ENCODE measurements at places on chromosomes 7 and 10. TPM values are rescaled to one million over a fixed set of nuclear protein-coding genes. Genes with fewer than 3 reads are reported as not detected.

Gene RBP4
- total RNA-seq = not detected

Gene CACNB2
- 0.23 TPM for total RNA-seq

Gene TAC1
- not detected for total RNA-seq

Gene ASZ1
- not detected for total RNA-seq

Gene ITPRID1
- total RNA-seq = not detected

Gene ATRNL1
- 0.73 TPM for total RNA-seq

Gene SPDYE9
- total RNA-seq = not detected

Gene ACTR3C
- total RNA-seq = 11.7 TPM

Gene ARHGAP12
- 5.3 TPM for total RNA-seq
